ENCODE measurements at places on chromosomes 16 and 17. TPM values are rescaled to one million over a fixed set of nuclear protein-coding genes. Genes with fewer than 3 reads are reported as not detected.

Gene ODAD4
- 5.2 TPM for polyA plus RNA-seq

Gene MT1H
- not detected for polyA plus RNA-seq

Gene CNGB1
- 20.7 TPM for polyA plus RNA-seq

Gene HAS3
- 12.5 TPM for polyA plus RNA-seq

Gene UTS2R
- polyA plus RNA-seq: not detected

Gene ABCC1
- polyA plus RNA-seq: 3.0 TPM
